ENCODE measurements at places on chromosomes 1 and 21.

DNA sequence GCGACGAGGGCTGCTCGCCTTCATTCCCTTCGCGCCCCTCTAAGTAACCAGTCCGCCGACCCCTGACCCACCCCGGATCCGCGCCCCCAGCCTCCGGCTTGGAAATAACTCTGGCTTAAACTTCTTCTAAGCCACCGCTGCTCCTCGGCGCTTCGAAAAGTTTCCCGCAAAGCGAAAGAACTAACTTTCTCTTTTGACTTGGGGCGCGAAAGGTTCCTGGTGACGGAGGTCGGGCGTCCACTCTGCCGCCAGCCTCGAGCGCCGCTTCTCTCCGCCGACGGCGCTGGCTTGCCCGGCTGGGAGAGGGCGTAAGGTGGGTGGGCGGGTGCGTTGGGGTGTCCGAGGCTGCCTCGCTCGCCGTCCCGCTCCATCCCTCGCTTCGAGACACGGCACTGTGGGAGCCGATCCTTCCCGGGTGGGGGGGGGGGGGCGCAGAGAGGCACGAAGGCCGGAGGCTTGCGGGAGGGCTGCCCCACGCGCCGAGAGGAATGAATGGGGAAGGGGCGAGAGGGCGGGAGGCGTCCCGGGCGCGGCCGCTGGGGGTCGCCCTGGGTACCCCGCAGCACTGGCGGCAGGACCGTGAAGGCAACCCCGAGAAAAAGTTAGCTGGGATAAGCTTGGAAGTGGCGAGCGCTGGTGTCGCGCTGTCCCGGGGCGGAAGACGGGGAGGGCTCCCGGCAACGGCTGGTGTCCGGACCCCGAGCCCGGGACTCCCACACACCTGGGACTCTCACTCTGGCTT is 569 bp downstream of the ATF3 start:
- H3K4me1 ChIP-seq: peaks cover 28% of the 10 kb centered on the region
- H3K27me3 ChIP-seq: peaks cover 35% of the 10 kb centered on the region
- DNase-seq: peak; percentile 75
- H3K36me3 ChIP-seq: no peaks in the 10 kb centered on the region
- H3K4me3 ChIP-seq: peak overlapping the region; percentile 87

GRCh38 chr1:241532162-241532531 is at the start of gene KMO:
KMO (plus strand) TSS chr1:241532378; CDS start chr1:241532445, 67 bp downstream.
- no peaks in the 10 kb centered on the region for H3K36me3 ChIP-seq
- no peak for DNase-seq
- peak within 1 kb of the TSS; percentile 68 for H3K27ac ChIP-seq
- peaks cover 2% of the 10 kb centered on the region for H3K4me1 ChIP-seq
- peak within 1 kb of the TSS; percentile 75 for H3K4me3 ChIP-seq

DNA sequence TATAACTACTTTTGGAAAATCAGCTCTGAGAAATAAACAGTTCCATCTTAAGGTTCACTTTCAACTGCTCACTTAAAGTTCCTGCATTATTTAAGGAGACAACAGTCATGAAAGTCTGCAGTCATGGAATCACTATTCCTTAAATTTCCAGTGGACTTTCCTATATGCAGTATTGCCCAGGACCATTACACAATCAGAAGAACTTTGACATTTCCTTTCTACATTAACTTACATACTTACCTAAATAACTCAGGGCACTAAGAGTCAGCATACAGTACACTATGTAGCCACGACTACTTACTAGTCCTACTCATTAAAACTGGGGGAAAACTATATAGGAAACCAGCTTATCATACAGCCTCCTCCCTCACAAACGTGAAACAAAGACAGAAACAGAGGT is 220.1 kb downstream of the SLC45A1 start:
- H3K4me3 ChIP-seq: no peak overlapping the region
- peaks cover 3% of the 10 kb centered on the region for H3K36me3 ChIP-seq
- H3K27ac ChIP-seq: no peak overlapping the region
- H3K4me1 ChIP-seq: no peaks in the 10 kb centered on the region
- no peaks in the 10 kb centered on the region for H3K27me3 ChIP-seq

DNA sequence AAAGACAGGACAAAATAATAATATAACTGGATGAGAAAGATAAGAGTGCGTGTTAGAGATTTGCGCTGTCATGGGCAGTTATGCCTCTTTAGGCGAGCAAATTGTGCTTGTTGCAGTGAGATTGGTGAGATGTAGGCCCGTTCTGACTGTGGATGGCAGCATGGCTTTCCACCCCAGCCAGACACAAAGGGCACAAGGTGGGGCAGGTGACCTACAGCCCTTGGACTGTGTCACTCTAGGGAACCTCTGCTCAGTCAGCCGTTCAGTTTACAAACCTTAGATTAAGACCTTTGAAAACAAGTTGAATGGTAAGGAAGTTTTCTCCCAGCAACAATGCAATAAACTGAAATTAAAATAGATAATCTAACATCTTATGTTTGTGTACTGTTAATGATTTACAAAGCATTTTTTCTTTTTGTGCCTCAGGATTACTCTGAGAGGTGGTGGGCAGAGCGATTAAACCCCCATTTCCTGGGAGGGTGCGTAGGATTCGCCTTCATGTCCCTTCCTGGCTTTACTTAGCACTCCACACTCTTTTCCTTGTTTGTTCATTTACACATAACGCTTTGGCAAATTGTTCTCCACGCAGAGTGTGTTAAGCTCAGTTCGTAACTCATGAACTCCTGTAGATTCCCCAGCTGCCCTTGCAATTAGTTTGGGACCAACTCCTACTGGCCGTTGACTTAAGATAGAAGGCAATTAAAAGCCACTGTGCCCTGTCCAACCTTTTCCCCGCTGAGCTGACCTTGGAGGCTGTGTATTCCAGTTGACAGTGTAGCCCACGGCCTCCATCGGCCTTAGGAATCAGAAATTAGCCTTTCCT is 58.1 kb upstream of the IGSF5 start:
- DNase-seq: no peak
- H3K4me1 ChIP-seq: no peaks in the 10 kb centered on the region
- H3K4me3 ChIP-seq: no peak overlapping the region
- H3K36me3 ChIP-seq: no peaks in the 10 kb centered on the region

DNA sequence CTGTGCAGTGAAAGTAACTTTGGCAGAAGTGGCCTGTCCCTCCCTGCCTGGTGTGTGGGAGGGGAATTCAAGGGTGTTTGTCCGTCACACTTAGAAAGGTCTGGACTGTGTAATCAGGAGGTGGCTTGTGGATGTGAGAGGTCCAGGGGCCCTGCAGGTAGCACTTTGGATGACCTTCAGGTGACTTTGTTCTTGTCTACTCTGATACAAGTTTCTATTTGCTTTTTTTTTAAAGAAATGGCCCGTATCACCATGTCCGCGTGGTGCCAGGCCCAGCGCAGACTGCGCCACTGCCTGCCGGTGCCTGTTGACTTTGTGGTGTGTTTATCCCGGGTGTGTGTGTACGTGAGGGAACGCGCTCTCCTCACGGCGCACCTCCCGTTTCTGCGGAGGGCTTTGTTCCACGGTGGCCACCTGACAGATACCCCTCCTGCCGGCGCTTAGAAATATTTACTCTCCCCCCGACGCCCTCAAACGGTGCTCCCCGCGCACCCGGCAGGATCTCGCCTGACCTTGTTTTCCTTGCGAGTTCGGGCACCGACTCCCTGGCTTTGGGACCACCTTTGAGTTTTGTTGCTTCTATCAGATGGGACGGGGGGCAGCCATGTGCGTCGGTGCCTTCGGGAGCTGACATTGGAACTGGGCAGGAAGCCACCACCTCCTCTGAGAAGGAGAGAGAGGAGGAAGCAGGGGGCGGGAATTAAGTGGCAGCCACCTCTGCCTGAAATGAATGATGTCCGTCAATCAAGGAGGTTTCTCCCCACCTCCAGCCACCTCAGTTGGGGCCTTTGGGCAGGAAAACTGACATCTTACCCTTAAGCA is 119.4 kb downstream of the PRDM16 start:
- no peaks in the 10 kb centered on the region for H3K36me3 ChIP-seq
- H3K27ac ChIP-seq: no peak overlapping the region
- no peak overlapping the region for H3K4me3 ChIP-seq
- no peaks in the 10 kb centered on the region for H3K4me1 ChIP-seq

GRCh38 chr21:45022348-45022675 is 52.1 kb upstream of the ADARB1 start:
- peaks cover 3% of the 10 kb centered on the region for H3K4me1 ChIP-seq
- peaks cover 11% of the 10 kb centered on the region for H3K27me3 ChIP-seq
- DNase-seq: no peak
- H3K27ac ChIP-seq: no peak overlapping the region
- no peaks in the 10 kb centered on the region for H3K36me3 ChIP-seq

GRCh38 chr1:182515556-182515955 is 65.6 kb downstream of the RGSL1 start:
- DNase-seq: no peak
- H3K36me3 ChIP-seq: no peaks in the 10 kb centered on the region
- no peak overlapping the region for H3K27ac ChIP-seq
- H3K4me1 ChIP-seq: no peaks in the 10 kb centered on the region
- H3K27me3 ChIP-seq: no peaks in the 10 kb centered on the region
- H3K4me3 ChIP-seq: no peak overlapping the region

DNA sequence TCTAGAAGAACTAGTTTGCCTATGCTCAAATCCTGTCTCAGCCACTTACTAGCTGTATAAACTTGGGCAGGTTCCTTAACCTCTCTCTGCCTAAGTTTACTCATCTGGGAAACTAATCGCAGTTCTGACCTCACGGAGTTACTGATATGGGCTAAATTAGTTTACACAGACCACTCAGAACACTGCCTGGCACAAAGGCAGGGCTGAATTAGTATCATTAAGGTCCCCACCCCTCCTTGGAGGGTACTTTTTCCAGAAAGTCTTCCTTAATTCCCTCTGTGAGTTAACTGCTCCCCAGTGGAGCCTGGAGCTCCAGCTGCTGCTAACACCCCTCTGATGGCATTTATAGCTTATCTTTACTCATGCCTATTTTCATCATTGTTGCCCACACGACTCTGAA is 40.3 kb downstream of the SSBP3 start:
- H3K4me3 ChIP-seq: no peak overlapping the region
- no peaks in the 10 kb centered on the region for H3K36me3 ChIP-seq
- no peak for DNase-seq
- H3K4me1 ChIP-seq: peaks cover 17% of the 10 kb centered on the region
